Brain pericyte (primary cell): ENCODE measurements at places on chromosomes 7 and 10.

DNA sequence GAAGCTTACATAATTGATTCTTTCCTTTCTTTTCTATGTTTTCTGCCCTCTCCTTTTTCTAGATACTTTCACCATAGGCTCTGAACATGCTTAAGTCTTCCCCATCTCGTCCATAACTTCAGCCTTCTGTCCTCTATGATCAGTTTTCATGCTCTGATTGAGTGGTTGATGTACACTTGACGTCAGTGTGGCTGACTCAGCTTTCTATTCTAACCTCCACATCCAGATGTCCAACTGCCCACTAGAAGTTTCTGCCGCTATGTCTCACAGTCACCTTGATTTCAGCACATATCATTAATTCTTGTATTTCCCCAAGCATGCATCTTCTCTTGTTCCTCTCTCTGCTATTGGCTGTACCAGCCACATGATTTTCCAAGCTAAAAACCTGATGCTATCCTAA lies 15.0 kb downstream of the CDK14 start:
- no peak for DNase-seq

GRCh38 chr7:2100278-2101208 lies 132.2 kb downstream of the MAD1L1 start:
- no peak for DNase-seq

GRCh38 chr10:72079356-72079755 lies 9.0 kb downstream of the SPOCK2 start:
- no peak for DNase-seq

DNA sequence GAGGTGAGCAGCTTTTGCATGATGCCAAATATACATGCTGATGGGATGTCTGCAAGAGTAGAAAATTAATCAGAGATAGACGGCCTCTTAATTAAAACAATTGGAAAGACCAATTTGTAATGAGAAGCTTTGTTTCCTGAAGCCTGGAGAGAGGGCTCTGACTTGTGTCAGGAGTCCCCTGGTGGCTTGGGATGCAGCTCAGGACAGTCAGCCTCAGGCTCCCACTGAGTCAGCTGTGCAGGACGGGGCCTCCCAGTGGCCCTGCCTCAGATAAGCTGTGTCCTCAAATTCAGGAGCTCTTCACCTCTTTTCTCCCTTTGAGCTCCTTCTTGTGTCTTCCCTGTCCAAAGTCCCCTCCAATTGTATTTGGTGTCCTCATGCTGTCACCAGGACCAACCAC lies 438.9 kb upstream of the PODXL start:
- DNase-seq: no peak

- no peak for DNase-seq
Measured at GRCh38 chr7:116806046-116806944, 56.1 kb upstream of the CAPZA2 start.

GRCh38 chr7:33854178-33854577 lies 51.2 kb upstream of the BMPER start:
- no peak for DNase-seq
